ENCODE measurements at places on chromosomes 11 and 22.

DNA sequence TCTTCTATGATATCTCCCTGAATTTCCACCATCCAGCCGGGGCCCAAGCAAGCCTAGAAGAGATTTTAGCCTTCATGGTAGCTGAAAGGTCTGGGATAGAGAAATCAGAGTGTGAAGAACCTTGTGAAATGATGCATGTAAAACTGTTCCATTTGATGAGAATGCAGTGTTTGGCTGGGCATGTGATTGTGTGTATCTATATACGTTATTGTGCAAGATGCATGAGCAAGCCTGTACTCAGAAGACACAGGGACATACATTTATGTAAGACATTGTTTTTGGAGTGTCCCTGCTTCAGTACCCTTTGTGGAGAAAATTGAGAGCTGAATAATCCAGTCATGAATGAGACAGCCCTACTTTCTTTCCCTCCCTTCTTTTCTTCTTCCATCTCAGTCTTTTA is 15.2 kb upstream of the OR52K2 start:
- no peak for DNase-seq

GRCh38 chr11:3119141-3119821 is 45.8 kb downstream of the OSBPL5 start:
- no peak for DNase-seq

DNA sequence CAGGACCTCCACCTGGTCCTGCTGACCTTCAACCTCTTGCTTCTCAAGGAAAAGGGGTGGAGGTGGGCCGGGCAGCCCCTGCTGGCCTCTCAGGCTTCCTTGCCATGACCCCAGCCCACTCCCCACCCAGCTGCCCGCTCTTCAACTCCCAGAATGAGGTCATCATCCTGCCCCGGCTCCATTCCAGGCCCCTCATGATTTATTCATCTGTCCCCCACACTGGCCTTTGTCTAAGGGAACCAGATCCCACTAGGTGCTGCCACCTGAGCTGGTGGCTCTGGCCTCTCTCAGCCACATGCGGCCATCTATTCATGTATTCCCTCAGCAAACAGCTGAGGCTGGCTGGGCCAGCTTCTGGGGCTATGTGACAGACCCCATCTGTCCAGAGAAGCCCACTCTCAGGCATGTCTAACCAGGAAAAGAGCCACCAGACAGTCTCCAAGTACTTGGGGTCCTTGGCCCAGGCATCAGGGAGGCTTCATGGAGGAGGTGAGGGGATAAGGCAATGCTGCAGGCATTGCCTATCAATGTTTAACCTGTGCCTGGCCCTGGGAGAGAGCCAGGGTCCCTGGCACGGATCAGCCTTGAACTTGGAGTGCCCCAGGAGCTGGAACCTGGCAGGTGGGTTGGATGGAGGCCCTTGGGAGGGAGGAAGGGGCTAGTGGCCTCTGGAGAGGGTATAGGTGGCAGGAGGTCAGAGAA is 2.2 kb upstream of the CABP2 start:
- DNase-seq: no peak

- DNase-seq: no peak
Observed at GRCh38 chr22:28332410-28332809, 347.2 kb downstream of the TTC28 start.

- DNase-seq: no peak
Observed at GRCh38 chr11:132099692-132100091, 729.3 kb downstream of the NTM start.

GRCh38 chr22:19579880-19580279 is 55.7 kb upstream of the CLDN5 start:
- no peak for DNase-seq

GRCh38 chr11:116696381-116696941 is 76.3 kb downstream of the BUD13 start:
- no peak for DNase-seq
